Heart left ventricle (tissue), 16 donors: ENCODE measurements at places on chromosomes 16 and 17. TPM values are rescaled to one million over a fixed set of nuclear protein-coding genes. Genes with fewer than 3 reads are reported as not detected.

The SNTB2 gene
- total RNA-seq = 27.1 TPM

The OSGIN1 gene
- total RNA-seq = 6.8 TPM

The FMNL1 gene
- total RNA-seq = 10.3 TPM

The TBC1D28 gene
- total RNA-seq = not detected

The SRL gene
- 760 TPM for total RNA-seq

The NACA2 gene
- not detected for total RNA-seq

The DNASE1 gene
- total RNA-seq = 6.7 TPM

The TPSG1 gene
- not detected for total RNA-seq

The PLXDC1 gene
- total RNA-seq = 9.4 TPM

The TSPOAP1 gene
- 13.3 TPM for total RNA-seq

The IL21R gene
- total RNA-seq = 0.14 TPM

The PRSS8 gene
- total RNA-seq = 0.44 TPM

The AIPL1 gene
- total RNA-seq = not detected

The EMC8 gene
- 28.9 TPM for total RNA-seq

The CNGB1 gene
- not detected for total RNA-seq

The PPM1D gene
- 7.7 TPM for total RNA-seq

The KCNH6 gene
- total RNA-seq = not detected

The CSH1 gene
- not detected for total RNA-seq

The MYOCD gene
- 57.1 TPM for total RNA-seq

The IGFALS gene
- not detected for total RNA-seq

The TNFSF12 gene
- 35.6 TPM for total RNA-seq

The TM4SF5 gene
- total RNA-seq = not detected

The NHLRC4 gene
- total RNA-seq = 0.23 TPM

The TCAP gene
- 3,533 TPM for total RNA-seq

The KRTAP2-1 gene
- not detected for total RNA-seq

The CCL1 gene
- total RNA-seq = not detected

The FOXO3B gene
- 5.1 TPM for total RNA-seq
